ENCODE measurements at places on chromosomes 3 and 15. TPM values are rescaled to one million over a fixed set of nuclear protein-coding genes. Genes with fewer than 3 reads are reported as not detected.

- DNase-seq = no peak
Observed at GRCh38 chr15:32664796-32665195, 23.3 kb downstream of the SCG5 start.

DNA sequence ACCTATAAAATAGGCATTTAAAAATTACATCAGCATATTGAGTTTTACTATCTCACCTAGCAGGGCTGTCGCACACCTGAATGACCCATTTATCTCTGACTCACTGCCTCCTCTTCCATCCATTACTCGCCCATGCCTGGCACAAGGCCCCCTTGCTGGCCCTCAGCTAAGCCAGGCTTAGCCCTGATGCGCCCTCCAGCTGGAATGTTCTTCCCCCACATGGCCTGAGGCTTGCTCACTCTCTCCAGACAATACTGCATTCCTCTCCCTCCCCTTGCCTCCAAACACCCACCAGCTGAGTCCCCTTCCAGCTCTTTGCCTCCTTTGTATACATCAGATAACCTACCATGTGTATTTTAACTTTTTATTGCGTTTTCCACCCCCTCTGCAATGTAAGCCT lies 7.2 kb downstream of the SH3BP5 start:
- no peak for DNase-seq

CPN2 gene
- total RNA-seq = 2.6 TPM

DNA sequence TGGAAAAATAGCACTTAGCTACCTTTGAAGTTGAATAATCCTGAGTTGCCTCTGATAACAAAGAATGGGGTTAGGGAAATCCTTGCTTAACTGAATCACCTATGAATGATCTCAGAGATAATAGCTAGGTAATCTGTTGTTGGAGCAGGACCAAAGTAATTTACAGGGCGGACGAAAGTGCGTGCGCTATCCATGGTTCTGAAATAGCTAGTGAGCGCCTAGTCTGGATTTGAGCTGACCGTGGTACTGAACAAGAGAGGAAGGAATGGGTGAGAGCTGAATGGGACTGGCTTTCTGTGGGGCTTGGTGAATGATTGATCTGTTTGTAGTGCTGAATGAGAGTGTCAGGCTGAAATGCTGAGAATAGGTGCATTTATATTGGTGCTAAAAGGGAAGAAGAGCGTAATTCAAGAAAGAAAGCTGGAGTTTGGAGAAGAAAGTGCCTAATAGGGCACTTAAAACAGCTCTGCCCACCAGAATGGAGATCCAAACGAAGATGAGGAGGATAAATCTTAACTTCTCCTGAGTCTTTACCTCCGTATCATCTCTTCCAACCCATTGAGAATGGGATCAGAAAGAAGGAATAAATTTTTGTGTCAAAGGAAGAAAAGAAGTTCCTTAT lies 10.1 kb downstream of the SCN10A start:
- no peak for DNase-seq

- peak; percentile 73 for DNase-seq
Observed at GRCh38 chr3:185630182-185630622, 44.1 kb downstream of the SENP2 start.

GRCh38 chr3:154933581-154933980 lies 146.5 kb upstream of the MME start:
- DNase-seq = no peak

DNA sequence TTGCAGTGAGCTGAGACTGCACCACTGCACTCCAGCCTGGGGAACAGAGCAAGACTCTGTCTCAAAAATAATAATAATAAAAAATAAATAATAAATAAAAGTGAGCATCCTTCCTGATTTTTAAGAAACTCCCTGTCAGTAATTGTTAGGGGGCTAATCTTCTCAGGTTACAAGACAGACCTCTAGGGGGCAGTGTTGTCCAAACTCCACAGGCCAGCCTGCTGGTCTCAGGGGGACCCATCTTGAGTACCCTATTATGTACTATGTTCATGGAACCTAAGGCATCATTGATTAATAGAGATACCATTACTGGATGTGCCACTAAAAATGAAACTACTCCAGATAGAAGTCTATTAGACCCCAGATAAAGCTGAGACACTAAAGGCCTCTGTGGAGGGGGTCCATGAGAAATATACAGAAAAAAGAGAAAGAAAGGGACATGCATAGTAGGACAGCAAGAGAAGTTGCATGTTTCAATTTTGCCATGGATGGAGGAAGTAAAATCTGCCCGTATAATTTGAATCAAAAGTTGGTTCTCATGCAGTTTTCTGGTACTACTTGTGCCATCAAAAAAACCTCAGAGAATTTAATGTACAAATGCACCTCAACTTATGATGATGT lies 85.5 kb upstream of the CDV3 start:
- DNase-seq = no peak

- DNase-seq = no peak
Observed at GRCh38 chr3:106913111-106913698, 464.0 kb upstream of the CCDC54 start.

GNAT1 gene
- not detected for total RNA-seq

DNA sequence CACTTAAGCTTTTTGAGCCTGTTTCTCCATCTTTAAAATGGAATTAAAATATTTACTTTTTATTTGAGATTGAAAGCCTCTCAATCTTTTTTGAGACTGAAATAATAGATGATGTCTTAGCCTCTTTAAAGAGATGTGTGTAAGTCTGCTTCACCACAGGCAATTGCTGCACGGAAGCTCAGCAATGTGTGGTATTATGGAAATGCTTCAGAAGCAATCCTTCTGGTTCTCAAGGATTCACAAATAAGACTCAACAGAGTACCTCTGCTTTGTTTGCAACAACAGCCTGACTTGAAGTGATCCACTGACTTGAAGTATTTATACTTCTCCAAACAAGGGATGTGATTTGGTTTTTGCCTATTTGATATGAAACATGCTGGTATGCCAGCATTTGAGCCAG lies 332.0 kb upstream of the RASGRP1 start:
- no peak for DNase-seq

A4GNT gene
- not detected for total RNA-seq

HGD gene
- not detected for total RNA-seq

Data from heart right ventricle (tissue), 16 donors.